ENCODE measurements at places on chromosomes 5 and 9.

DNA sequence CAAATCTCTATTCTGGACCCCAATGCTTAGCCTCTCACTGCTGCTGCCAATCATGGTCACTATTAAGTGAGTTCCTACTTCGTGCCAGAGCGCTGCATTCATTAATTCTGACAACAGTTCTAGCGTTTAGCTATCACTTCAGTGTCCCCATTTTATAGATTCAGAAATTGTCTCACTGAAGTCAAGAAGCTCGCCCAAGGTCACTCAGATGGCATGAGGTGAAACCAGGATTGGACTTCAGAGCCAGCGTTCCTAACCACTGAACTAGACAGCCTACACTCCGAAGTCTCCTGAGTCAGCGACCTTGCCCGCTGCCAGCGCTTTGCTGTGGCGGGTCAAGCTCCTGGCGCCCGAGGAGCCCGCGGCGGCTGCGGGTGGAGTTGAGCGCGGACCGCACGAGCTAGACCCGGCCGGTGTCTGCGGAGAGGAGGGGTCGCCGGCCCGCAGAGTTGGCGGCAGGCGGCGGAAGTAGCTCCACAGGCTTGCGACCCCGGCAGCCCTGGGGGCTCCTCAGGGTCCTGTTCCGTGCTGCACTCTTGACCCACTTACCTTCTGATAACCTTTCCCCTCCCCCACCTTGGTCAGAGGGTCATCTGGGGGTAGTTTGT lies 2.1 kb upstream of the GABRB2 start:
- H3K27ac ChIP-seq: no peak overlapping the region
- H3K36me3 ChIP-seq: no peaks in the 10 kb centered on the region
- H3K4me3 ChIP-seq: peak overlapping the region; percentile 51
- DNase-seq: no peak
- H3K4me1 ChIP-seq: peaks cover 34% of the 10 kb centered on the region
- H3K27me3 ChIP-seq: peaks cover 72% of the 10 kb centered on the region

- H3K27ac ChIP-seq: no peak overlapping the region
- no peak for DNase-seq
- H3K4me1 ChIP-seq: peaks cover 5% of the 10 kb centered on the region
- no peaks in the 10 kb centered on the region for H3K36me3 ChIP-seq
- no peaks in the 10 kb centered on the region for H3K27me3 ChIP-seq
These were observed 134.0 kb upstream of the MAP3K1 start for GRCh38 chr5:56681346-56681745.

DNA sequence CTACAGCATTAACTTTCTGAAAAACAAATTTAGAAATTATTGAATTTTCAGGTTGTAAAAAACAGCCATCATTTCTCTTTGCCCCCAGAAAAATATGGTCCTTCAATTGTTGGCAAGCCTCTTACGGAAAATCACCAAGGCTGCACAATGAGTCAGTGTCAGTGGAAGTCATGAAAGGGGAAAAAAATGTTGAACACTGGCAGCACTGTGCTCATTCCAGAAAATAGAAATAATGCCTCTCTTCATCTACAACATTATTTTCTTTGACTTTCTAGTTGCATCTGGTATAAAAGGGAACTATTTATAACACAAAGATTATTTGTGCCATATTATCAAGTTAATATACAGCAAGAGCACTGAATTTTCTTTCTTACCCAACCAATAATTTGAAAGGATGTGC lies 26.7 kb upstream of the STK32A start:
- no peak for DNase-seq
- no peaks in the 10 kb centered on the region for H3K4me1 ChIP-seq
- no peak overlapping the region for H3K4me3 ChIP-seq
- no peak overlapping the region for H3K27ac ChIP-seq
- no peaks in the 10 kb centered on the region for H3K36me3 ChIP-seq
- H3K27me3 ChIP-seq: no peaks in the 10 kb centered on the region

GRCh38 chr9:134937566-134938345 lies 20.0 kb upstream of the FCN1 start:
- DNase-seq: no peak
- no peaks in the 10 kb centered on the region for H3K36me3 ChIP-seq
- H3K27ac ChIP-seq: no peak overlapping the region
- no peak overlapping the region for H3K4me3 ChIP-seq

DNA sequence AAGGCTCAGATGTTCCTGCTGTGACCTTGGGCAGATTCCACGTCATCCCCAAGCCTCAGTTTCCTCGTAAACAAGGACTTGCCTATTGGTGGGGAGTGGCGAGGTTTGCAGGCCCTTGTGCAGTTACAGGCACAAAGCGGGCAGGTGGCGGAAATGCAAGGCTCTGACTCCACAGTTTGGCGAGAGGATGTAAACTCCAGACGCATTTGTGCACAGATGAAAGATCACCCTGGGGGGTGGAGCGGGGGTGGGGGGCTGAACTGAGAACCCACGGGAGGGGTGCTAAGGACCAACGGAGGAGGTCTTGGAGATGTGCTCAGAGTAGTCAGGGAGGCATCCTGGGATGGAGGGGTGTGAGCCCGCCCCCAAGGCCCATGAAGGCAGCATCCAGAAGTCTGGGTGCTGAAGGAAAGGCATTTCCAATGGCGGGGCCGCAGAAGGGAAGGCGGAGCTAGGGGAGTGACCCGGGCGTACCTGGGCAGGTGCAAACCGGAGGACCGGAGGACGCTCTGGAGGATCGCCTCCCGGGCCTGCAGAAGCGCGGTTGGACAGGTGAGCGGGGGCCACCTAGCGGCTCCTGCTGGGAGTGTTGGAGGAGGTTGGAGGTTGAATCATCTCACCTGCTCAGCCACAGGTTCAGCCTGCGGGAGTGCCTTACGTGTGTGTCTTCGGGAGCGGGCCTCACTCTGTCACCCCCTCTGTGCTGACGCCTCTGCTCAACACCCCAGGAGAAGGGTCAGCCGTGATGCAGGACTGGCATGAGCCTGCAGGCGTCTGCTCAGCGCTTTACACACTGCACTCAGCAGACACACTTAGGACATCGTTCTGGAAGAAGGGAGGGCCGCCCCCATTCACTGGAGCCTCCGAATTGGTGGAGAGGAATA lies 1.9 kb upstream of the FIBCD1 start:
- no peaks in the 10 kb centered on the region for H3K36me3 ChIP-seq
- no peak overlapping the region for H3K4me3 ChIP-seq
- no peak overlapping the region for H3K27ac ChIP-seq

GRCh38 chr5:64818245-64818644 lies 49.5 kb downstream of the CWC27 start:
- peaks cover 10% of the 10 kb centered on the region for H3K4me1 ChIP-seq
- H3K4me3 ChIP-seq: no peak overlapping the region
- DNase-seq: no peak

DNA sequence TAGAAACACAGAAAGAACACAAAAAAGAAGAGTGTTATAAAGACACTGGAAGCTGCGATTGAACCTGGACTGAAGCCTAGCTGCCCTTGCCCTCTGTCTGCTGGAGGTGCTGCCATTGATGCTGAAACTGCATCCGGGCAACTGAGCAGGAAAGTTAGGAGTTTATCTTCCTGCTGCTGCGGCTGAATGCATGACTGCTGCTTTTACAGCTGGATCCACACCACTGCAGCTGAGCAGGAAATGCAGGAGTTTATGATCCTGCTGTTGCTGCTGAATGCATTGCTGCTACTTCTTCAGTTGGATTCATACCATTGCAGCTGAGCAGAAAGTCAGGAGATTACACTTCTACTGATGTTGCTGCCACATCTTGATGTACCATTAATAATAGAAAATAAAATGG lies 21.8 kb upstream of the JAKMIP2 start:
- H3K27ac ChIP-seq: no peak overlapping the region
- DNase-seq: no peak
- H3K4me1 ChIP-seq: no peaks in the 10 kb centered on the region
- H3K36me3 ChIP-seq: no peaks in the 10 kb centered on the region
- H3K27me3 ChIP-seq: no peaks in the 10 kb centered on the region

DNA sequence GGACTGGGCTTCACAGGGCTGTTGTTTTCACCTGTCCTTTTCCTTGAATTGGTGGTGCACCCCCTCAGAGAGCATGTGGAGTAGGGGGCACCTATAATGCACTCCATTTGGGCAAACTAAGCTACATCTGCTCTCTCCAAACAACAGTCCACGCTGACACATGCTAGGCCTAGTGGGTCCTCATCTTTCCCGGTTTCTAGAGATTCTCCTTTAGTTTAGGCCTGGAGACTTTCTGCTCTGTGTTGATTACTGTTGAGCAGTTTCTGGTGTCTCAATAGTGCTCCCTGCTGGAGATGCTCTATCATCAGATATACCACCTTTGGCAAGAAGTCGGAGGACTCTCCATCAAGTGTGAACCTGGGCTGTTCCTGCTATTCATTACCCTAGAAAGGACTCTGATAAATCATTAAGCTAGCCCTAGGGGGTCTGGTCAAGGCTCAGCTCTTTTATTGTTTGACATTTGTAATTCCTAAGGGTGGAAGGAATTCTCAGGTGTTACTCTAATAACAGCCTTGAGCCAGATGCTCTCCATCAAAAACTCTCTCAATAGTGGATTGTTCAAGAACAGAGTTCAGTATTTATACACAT lies 64.0 kb upstream of the FYB1 start:
- no peaks in the 10 kb centered on the region for H3K4me1 ChIP-seq
- H3K27me3 ChIP-seq: no peaks in the 10 kb centered on the region
- H3K27ac ChIP-seq: no peak overlapping the region
- no peaks in the 10 kb centered on the region for H3K36me3 ChIP-seq
- DNase-seq: no peak
- H3K4me3 ChIP-seq: no peak overlapping the region

GRCh38 chr9:7358876-7359275 lies 440.7 kb downstream of the DMAC1 start:
- no peak overlapping the region for H3K27ac ChIP-seq
- no peaks in the 10 kb centered on the region for H3K27me3 ChIP-seq
- DNase-seq: no peak

DNA sequence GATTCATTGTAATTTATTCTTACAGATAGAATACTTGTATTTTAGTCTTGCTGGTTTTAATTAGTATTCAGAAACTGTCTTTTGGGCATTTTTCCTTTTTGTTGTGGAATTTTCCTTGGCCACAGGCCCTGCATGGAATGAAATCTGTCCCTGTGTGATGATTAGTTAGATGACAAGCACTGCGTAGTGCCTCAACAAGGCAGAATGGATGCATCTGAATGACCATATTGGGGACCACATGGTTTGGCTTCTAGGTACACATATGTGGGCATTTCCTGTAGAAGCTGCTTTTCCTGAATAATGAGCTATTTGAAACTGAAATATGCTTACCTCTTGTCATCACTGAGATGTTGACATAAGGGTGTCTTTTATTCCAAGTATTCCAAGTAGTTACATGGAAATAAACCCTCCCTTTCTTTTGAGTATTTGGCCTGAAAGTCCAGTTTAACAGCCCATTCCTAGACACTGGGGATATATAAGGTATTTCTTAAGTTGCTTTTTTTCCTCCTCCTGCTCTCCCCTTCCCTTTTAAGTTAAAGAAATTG lies 147.3 kb downstream of the YTHDC2 start:
- H3K36me3 ChIP-seq: no peaks in the 10 kb centered on the region
- H3K27me3 ChIP-seq: no peaks in the 10 kb centered on the region
- no peaks in the 10 kb centered on the region for H3K4me1 ChIP-seq
- H3K4me3 ChIP-seq: no peak overlapping the region

DNA sequence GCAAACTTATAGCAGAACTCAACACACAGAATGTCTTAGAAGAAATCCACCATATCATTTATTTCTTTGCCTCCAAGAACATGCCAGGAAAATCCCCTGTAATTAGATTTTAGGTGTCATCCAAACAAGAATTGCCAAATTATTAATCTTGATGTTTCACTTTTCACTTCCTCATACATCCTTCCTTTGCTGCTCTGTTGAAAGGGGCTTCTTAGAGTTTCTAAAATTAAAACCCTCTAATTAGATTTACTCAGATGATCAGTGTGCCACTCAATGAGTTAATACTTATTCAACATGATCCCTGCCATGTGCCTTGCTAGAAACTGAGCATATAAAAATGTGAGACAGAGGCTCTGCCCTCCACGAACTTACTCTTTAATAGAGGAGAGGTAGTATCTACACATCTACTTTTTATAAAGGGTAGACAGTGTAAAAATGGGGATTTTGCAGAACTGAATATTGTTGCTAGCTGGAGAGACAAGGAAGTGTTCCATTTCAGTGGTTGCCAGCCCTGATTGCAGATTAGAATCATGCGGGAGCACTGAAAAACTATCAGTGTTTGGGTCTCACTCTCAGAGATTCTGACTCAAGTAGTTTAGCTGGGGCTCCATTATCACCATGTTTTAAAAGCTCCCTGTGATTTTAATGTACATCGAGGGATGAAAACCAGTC lies 498.4 kb downstream of the TLE4 start:
- no peaks in the 10 kb centered on the region for H3K27me3 ChIP-seq
- DNase-seq: no peak
- H3K4me3 ChIP-seq: no peak overlapping the region
- peaks cover 18% of the 10 kb centered on the region for H3K4me1 ChIP-seq

DNA sequence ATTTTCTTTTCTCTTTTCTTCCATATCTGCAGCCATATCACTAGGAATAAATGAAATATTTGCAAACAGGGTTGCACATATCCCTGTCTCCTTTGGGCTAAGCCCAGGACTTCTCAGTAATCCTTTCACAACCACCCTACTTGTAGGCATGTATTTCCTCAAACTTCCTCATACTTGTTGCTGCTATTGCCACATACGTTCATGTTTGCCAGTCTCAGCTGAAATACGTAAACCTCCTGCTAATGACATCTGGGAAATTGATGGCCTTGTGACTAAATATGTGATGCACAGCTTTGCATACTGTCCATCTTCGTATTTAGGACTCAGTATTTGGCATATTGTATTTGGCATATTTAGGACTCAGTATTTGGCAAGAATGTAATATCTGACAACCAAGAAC lies 224.6 kb downstream of the PLK2 start:
- no peak for DNase-seq
- no peaks in the 10 kb centered on the region for H3K4me1 ChIP-seq
- H3K36me3 ChIP-seq: no peaks in the 10 kb centered on the region
- no peaks in the 10 kb centered on the region for H3K27me3 ChIP-seq
- no peak overlapping the region for H3K4me3 ChIP-seq

DNA sequence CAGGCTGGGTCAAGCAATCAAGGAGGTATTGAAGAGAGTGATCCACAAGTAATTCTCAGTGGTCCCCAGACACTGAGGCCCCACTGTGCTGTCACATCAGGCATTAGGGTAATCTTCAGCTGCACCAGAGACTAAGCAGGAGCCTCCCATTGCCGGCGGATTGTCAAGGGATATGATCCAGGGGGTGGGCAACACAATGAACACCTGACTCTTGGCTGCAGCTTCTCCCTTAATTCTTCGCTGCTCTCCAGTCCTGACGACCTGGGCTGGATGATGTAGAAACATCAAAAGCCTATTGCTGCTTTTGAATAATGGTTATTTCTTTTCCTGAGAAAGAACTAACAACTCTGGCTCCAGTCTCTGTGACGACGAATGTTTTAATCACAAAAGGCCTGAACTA lies 78.4 kb upstream of the IFNK start:
- no peaks in the 10 kb centered on the region for H3K27me3 ChIP-seq
- no peaks in the 10 kb centered on the region for H3K36me3 ChIP-seq
- peak; percentile 55 for DNase-seq
- H3K4me3 ChIP-seq: no peak overlapping the region
- no peak overlapping the region for H3K27ac ChIP-seq
